ENCODE measurements at places on chromosomes 2 and 18.

GRCh38 chr2:143420313-143420712 is 291.1 kb downstream of the ARHGAP15 start:
- DNase-seq: no peak

DNA sequence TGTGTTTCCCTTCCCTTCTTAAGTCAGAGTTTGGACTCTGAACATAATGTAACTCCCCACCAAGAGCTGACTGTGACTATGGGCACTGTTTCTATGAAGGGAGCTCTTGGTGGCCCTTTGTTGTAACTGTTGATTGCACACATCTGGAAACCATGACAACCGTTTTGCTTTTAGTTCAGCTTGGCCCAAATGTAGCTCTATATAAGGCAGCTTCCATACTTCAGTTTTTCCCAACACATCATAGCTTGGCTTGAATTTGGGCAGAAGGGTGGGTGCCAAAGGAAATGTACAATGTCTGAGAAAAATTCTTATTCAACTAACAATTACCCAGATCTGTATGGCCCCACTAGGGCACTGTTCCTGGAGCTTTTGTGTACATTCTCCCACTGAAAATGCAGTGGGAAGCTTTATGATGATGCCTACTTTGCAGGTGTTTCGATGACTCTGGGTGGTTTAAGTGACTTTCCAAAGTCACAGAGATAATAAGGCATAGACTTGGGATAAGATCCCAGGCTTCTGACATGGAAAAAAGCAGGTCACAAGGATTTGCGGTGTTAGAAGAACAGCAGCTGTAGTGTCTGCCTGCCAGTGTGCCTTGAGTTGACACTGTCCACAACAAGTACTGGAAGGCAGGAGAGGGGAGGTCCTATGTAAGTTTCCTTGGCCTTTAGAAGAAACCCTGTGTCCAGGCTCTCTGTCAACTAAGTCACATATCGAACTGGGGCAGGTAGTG is 2.4 kb upstream of the CETN1 start:
- DNase-seq: no peak

DNA sequence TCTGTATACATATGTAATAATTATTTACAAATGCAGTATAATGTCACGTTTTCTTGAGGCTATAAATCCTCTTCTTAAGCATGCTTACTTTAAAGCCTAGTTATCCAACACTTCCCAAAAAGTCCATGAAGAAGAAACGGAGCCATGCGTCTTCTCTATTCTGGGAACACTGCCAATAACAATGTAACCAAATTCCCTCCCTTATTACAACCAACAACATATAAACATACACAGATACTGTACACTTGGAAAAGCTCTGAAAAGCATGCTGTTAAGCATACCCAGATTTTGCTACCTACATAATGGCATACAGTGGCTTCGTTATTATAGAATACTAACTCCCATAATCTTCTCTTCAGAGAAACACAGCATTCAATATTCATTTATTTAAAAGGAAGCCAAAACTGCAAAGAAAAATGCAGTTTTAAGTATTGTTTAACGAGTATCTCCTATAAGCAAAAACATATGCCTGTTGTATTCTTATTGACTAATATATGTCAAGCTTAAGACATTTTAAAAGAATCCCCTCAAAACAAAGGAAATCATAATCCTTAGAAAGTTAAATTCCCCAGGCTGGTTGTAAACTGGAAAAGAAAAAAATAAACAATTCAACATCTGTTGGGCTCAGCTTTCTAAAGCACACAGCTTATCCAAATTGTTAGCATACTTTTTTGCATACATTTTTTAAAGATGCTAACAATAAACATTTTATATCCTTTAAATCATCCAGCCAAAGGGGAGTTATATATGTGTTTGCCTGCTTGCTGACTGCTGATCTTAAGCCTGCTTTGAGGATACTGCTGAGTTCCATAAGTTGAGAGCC is 83.4 kb downstream of the SLC25A12 start:
- DNase-seq: no peak

- DNase-seq: no peak
Measured at GRCh38 chr2:174439950-174440349, 44.4 kb downstream of the SCRN3 start.

GRCh38 chr18:35526495-35527059 is 28.8 kb upstream of the INO80C start:
- no peak for DNase-seq

DNA sequence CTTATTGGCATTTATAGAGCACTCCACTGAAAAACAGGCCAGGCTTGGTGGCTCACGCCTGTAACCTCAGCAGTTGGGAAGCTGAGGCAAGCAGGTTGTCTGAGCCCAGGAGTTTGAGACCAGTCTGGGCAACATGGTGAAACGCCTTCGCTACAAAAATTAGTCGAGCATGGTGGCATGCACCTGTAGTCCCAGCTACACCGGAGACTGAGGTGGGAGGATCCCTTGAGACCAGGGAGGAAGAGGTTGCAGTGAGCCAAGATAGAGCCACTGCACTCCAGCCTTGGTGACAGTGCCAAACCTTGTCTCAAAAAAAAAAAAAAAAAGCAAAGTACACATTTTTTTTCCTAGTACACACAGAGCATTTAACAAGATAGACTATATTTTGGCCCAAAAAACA is 96.1 kb downstream of the TGIF1 start:
- no peak for DNase-seq

DNA sequence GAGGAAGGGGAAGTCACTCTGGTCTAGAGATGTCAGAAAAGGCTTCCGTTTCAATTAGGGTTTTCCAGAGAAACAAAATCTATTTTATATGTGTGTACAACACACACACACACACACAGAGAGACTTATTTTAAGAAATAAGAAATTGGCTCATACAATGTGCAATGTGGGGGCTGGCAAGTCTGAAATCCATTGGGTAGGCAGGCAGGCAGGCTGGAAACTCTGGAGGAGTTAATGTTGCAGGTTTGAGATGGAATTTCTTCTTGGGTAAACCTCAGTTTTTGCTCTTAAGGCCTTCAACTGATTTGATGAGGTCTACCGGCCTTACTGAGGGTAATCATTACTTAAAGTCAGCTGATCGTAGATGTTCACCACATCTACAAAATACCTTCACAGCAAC is 62.6 kb downstream of the MDH1 start:
- no peak for DNase-seq

DNA sequence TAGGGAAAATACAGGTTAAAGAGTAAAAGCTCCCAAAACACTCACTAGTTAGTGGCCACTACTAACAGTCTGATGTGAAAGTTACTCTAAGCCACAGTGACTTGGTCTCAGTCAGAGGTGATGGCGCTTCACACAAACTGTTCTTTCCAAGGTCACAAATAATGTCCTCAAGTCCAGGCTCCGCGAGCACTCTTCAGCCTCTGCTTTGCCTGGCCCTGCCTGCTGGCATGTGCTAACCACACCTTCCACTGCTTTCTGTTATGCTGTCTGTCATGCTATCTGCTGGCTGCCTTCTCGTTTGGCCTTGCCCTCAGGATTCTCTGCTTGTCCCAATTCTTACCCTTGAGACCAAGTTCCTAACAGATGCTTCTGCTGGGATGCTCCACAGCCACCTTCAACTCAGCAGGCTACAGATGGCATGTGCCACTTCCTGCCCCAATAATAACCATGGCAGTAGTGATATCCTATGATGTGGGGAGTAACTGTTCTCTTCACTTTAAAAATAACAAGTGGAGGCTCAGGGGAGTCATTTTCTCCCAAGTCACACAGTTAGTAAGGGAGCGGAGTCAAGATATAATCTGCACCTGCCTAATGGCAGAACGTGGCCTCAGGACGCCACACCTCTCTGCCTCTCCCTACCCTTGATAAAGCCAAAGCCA is 75.7 kb downstream of the ZAP70 start:
- DNase-seq: no peak

DNA sequence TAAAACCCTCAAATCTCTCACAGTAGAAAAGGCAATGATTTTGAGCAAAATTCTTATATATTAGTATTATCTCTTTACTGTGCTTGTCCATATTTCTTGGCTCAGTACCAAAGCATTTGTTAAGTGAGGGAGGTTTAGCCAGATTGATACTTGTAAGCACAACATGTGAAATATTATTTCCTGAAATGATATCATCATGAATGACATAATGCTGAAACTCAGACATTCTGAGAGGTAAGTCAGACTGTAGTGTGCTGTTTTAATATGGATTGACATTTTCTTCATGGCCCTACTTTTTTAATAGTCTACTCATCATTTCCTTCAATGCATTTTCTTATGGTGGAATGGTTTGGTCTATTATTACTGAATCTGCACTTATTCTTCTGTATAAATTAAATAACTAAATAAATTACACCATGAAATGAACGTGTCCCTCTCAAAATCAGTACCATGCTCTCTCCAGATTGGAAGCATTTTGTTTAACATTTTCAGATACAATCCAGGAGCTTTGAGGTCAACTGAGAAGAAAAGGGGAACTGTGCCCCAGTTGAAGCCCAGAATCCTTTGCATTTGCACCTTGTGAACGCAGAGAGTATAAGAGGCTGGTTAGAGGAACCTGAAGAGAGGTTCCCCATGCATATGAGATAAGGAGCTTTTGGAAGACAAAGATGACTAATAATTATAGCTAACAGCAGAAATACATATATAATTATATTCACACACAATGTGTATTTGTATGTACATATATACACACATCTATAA is 50.1 kb upstream of the CRACDL start:
- DNase-seq: no peak

- no peak for DNase-seq
Measured at GRCh38 chr18:54191352-54191751, 33.1 kb downstream of the MBD2 start.

GRCh38 chr2:26849056-26849999 is 1.4 kb downstream of the DPYSL5 start:
- DNase-seq: peak; percentile 15

- no peak for DNase-seq
Measured at GRCh38 chr18:42508683-42509296, 553.8 kb downstream of the PIK3C3 start.

DNA sequence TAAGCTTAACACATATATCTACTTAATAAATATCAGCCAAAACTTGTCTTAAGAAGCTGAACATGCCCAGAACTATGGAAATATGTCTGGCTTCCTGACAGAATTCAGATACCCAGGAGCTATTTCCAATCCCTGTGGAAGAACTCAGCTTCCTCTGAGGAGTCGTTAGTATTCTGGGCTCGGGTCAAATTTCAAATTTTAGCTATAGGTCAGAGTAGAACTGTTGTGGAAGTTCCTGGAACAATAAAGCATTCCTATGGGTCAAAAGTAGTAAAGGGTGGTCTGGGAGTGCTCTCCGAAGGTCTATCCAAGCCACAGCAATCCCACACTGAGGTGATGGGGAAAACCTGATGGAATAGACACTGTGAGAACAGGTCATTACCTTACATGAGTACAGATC is 342.7 kb upstream of the CHST9 start:
- no peak for DNase-seq

- no peak for DNase-seq
Measured at GRCh38 chr18:35753306-35753910, 171.9 kb downstream of the GALNT1 start.

DNA sequence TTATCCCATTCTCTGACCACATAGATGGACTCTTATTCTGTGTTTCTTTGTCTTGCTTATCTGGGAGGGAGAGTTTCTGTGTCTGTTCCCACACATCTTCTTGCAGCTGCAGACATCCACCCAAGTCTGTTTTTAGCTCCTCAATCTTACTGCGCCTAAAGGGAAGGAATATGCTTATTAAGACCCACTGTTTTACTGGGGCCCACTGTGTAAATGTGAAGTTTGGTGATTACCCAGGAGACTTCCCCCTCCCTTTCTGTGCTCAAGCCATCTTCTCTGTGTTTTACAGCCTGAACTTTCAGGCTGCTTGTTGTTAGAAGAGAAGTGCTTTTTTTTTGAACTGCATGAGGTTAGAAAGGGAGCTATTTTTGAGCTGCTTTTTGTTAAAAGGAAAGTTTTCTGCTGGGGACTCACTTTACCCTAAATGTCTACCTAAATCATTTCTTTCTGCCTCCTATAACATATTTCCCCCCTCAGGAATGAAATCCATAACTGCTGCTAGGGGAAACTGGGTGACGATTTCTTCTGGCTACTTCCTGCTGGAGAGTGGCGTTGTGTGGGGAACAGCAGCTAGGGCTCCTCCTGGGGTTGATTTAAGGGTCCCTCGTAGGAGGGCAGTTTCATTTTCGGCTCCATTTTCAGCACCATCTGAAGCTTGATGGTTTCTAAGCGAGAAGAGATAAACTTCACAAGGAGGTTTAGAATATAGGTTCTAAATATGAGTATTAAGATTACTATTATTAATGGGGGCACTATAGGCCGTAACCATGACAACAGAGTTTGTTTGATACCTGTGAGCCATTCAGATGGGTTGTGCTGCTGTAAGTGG is 39.5 kb upstream of the GMCL1 start:
- DNase-seq: no peak

GRCh38 chr2:143139835-143140393 is 10.7 kb downstream of the ARHGAP15 start:
- no peak for DNase-seq

GRCh38 chr18:21439431-21439846 is 161.1 kb downstream of the ESCO1 start:
- DNase-seq: no peak

GRCh38 chr2:73114273-73114867 is 1.6 kb upstream of the RAB11FIP5 start:
- no peak for DNase-seq

DNA sequence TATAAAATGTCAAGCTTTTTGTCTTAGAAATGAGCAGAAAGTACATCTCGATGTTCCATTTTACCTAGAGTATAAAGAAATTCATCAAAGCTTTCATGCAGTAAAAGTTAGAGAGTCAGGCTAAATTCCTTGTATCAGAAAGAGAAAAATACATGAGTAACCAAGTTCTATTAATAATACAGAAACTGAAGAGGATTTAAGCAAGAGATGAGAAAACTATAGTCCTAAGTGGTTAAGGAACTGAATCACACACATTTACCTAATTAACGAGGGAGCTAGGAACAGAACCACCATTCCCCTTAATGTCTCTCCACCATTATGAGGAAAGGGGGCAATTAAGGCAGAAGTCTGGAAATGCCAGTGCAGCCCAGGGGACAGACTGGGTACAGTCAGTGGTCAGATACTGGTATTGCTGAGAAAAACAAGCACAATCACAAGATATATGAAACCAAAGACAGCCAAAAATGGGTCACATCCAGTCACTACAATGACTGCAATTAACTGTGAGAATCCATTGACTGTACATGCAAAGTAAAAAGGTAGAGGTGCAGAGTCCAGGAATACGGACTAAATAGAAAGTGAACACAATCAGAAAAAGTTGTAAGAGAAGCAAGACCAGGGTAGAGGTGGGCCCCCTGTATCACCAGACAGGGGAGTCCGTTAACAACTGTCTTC is 23.9 kb downstream of the MAP4K3 start:
- DNase-seq: no peak

GRCh38 chr2:4219571-4219970 is 516.2 kb downstream of the DCDC2C start:
- DNase-seq: no peak

- DNase-seq: no peak
Measured at GRCh38 chr2:171391532-171391931, 42.3 kb downstream of the METTL8 start.

DNA sequence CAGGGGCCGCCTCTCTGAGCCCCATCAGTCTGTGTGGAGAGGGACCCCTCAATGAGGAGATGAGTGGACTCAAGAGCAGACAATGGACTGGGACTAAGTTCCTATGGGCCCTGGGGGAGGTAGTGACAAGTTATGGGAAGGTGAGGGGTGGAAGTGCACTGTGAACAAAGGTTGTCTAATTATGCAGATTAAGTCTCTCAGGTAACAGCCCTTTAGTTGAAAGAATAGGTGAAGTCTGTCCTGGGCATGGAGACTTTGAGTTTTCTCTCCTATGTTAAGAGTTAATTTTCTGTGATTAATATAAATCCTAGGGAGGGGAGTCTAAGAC is 243.8 kb downstream of the FAM210A start:
- no peak for DNase-seq
